ENCODE measurements at places on chromosomes 2 and 18. TPM values are rescaled to one million over a fixed set of nuclear protein-coding genes. Genes with fewer than 3 reads are reported as not detected.

The WDR75 gene
- 49.6 TPM for total RNA-seq

The FLACC1 gene
- 0.39 TPM for total RNA-seq

The PDK1 gene
- total RNA-seq, result 7.8 TPM

The GPR35 gene
- total RNA-seq, result 0.07 TPM

The HEATR5B gene
- 11.7 TPM for total RNA-seq

The SLC8A1 gene
- total RNA-seq, result 19.9 TPM

The ABCB11 gene
- not detected for total RNA-seq

The PTRHD1 gene
- total RNA-seq, result 17.8 TPM

The TWIST2 gene
- total RNA-seq, result 24.1 TPM

The WDPCP gene
- total RNA-seq, result 3.7 TPM

The FOXI3 gene
- 0.04 TPM for total RNA-seq

The LOXHD1 gene
- total RNA-seq, result not detected

The SPATS2L gene
- 105 TPM for total RNA-seq

The R3HDM1 gene
- 38.4 TPM for total RNA-seq

The LYPD6B gene
- 7.7 TPM for total RNA-seq

The ARHGAP15 gene
- not detected for total RNA-seq

Data from foreskin keratinocyte (primary cell).